ENCODE measurements at places on chromosomes 4 and X.

- no peak for DNase-seq
These were observed 7.4 kb upstream of the UTP3 start for GRCh38 chr4:70680934-70681333.

DNA sequence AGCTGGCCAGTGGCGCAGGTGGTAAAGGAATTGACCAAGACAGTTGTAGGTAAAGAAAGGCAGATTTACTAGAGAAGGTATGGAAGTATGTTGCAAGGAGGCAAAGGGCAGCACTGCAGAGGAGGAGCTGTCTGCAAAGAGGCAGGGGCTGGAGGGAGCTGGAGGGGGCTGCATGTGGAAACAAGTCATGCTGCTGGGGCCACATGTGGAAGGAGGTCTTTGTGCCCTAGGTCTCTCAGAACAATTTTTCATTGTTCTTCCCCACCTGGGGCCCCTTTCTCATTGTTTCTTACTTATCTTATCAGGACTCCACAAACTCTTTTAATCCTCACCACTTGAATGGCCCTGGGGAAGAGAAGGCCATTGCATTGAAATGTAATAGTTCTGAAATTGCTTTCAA, 144.8 kb upstream of the PLAC1 start:
- DNase-seq, result no peak

DNA sequence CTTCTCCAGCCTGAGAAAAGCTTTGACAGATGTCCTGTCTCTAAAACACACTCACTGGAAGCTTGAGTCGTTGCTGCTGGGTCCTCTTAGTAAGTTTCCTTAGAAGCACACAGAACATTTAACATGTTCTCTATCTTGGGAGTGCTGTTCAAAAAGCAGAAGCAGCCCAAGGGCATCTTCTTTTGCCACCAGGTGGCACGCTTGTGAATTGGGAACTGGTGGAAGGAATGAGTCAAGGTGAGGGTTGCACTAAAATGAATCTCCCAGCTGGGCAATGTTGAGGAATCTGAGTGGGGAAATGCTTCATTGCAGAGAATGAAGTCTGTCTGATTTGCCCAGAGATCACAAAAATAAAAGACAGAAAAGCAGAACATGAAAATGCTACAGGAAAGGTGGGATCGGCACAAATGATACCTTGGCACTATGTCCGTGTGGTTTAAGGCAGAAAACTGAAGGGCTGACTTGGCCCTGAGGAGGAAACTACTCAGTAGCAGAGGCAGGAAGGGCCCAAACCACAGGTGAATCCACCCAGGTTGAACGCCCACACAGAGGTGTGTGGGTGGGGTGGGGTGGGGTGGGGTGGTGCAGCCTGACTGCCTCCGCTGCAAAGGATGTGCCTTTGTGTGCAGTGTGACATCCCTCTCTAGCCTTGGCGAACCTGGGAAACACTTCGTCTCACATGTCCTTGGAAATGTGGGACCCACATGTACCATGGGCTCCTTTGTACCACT, 26.0 kb downstream of the KIT start:
- DNase-seq, result peak; percentile 19

DNA sequence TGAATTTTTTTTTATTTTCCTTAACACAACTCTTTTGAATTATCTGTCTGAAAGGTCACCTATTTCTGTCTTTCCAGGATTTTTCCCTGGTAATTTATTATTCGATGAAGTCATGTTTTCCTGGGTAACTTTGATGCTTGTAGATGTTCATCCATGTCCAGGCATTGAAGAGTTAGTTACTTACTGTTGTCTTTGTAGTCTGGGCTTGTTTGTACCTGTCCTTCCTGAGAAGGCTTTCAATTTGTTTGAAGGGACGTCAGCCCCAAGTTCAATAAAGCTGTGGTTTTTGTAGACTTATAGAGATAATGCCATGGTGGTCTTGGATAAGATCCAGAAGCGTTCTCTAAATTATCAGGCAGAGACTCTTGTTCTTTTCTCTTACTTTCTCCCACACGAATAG, 252.4 kb upstream of the ARHGAP24 start:
- no peak for DNase-seq

DNA sequence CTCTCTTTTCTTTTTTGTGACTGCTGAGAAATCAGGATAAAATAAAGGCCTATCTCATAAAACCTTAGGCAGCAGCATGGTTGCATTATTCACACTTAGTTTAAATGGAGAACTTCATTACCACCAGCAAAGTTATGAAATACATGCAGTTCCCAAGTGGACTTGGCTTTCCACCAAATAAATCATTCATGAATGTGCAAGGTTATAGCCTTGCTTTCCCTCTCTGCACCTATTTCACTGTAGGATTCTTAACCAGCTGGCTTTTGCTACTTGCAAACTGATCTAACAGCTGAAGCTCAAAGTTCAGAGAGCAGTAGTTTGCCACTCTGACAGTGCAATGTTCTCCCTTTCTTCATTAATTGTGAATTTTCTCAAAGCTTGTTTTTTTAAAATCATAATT, 140.1 kb upstream of the SMIM31 start:
- no peak for DNase-seq

DNA sequence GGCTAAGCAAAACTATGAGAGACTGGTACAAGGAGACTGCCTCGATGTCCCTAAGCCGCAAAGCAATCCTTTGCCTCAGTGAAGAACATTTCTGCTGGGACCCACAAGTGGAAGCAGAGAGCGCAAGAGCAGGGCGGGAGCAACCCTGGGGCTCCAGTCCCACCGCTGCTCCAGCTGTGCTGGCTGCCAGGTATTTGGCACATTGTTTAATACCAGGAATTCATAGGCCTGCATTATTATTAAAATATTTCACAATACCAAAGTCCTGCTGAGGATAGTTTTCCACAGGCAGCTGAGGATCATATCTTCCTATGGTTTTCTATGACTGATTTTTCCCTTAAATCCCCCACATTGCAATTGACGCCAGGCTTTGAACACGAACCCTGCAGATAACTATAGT, 163.5 kb upstream of the TLL1 start:
- DNase-seq, result no peak
